Effector CD8-positive, alpha-beta T cell (primary cell): ENCODE measurements at places on chromosomes 12 and 14.

GRCh38 chr12:19287302-19287701 is 152.0 kb upstream of the AEBP2 start:
- DNase-seq, result no peak

DNA sequence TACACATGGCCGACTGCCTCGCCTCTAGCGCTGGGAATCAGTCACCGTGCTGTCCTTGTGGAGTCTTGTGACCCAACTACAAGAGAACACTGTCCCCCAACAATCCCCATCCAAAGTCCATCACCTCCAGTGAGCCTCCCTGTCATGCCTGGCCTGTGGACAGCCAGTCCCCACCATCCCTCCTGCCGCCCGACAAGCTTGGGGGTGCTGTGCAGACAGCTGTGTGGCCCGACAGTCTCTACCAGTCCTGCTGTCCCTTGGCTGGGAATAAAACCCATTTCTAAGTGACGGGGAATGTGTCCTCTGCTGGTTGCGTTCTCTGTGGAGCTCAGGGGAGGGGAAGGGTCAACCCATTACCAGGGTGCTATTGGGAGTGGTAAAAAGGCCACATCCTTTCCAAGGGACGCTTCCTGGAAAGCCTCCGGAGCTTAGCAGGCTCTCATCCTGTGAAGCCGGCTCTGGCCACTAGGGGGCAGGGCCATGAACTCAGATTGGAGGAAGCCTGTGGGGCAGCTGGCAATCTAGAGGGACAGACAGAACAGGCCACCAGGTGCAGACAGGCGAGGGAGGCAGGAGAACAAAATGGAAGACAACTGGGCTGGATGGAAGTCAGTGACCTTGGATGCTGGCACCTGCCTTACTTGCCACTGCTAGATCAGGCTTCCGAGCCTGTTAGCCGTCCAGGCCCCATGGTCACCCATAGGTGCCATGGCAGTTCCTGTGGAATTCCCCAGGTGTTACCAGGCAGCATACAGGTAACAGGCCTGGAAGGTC is 12.0 kb upstream of the BLTP3B start:
- DNase-seq, result peak; percentile 58

- DNase-seq, result no peak
These were observed 31.8 kb downstream of the LTBP2 start for GRCh38 chr14:74580275-74580672.

GRCh38 chr12:52209321-52209720 is 17.5 kb upstream of the KRT80 start:
- DNase-seq, result no peak

DNA sequence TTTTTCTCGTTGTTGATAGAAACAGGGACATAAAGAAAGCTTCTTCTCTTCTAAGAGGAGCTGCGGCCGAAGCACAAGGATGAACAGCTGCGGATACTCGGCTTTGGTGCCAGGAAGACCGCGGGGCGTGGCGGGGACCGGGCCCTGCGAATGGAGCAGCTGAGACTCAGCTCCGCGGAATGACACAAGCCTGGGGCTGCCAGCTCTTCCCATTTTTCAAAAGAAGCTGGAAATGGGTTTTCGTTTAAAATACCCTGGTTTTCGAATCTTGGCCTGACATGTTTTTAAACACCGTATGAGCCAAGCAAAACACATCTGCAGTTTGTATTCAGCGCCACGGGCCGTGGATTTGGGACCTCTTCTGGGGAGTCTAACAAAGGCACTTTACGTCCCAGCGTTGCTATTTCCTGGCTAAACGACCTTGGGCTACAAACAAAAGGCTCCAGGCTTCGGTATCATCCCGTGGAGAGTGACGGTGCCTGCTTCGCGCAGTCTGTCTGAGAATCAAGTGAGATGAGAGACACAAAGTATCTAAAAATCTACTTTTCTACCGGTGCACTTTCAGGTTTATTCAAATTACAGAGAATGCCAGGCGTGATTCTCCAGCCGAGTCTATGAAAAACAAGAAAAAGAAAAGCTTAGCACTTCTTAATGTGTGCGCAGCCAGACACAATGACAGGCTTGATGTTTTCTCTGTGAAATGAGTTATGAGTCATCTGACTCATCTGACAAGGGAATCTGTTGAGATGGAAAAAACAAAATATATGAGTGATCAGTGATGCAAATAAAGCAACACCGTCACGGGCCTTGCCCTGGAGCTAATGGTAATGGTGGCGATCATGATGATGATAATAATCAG is 114.0 kb upstream of the TMEM132D start:
- DNase-seq, result no peak

DNA sequence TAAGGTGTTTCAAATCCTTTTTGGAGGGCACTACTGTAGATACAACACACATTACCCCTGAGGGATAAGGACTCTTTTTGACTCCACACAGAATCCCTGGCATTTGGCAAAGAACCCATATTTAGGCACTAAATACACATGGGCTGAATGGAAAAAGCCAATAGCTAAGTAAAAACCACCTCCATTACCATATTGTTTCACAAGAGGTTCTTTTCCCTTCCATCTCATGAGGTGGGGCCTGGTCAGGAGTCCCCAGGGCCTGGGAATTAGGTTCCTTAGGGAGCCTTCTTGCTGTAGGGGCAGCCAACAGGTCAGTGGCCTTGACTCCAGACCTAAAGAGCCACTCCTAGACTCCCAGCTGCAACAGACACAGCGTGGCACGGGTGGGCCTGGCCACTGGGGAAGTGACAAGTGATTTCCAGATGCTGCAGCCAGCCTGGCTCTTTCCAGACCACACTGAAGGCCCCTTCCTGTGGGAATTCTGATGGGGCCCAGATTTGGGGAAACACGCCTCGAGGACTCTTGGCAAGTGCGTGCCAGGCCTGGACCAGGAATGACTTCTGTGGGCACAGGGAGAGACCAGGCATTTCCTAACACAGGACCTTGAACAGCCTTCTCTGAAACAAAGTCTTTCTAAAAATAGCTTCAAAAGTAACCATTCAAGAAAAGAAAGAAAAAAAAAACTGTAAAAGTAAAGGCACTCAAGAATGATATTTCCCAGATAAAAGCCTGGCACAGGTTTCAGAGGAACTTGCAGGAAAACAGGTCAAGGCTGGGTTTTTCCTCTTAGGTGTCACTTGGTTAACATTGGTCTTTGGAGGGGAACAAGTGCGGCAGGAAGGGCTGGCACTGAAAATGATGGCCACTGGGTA is 18.1 kb downstream of the SSH1 start:
- DNase-seq, result no peak

- DNase-seq, result no peak
These were observed 8.5 kb downstream of the RACGAP1 start for GRCh38 chr12:50016501-50017475.

DNA sequence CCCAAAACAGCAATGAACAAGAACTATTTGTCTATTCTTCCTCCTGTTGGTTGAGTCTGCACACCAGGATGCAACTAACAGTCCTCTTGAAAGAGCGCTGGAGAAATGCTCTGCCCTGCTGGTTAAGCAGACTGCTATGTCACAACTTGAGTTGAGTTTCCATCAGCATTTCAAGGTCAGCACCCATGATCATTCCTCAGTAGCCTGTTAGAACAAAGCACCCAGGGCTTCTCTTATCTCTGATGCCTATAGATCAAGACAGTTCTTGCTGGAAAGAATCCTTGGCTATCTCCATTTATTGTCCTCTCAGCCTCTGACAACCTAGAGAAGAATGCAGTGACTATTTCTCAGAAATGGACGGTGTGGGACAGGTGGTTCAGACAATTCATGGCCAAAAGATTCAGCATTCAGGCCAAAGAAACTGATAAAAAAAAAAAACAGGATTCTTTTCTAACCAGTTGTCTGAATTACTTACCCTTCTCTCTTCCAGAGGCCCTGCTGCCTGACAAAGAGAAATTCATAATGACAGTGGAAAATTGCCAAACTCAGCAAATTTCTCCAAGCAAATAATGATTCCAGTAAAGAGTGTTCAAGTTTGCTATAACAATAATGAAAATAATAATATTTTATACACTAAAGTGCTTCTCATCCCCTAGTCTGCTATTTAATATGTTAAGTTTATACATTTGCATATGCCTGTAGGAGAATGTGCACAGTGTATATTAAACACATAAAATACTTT is 306.7 kb downstream of the EMP1 start:
- no peak for DNase-seq

- no peak for DNase-seq
These were observed 65.2 kb downstream of the SLC25A47 start for GRCh38 chr14:100388103-100389054.
